Smooth muscle cell of the brain vasculature (primary cell): ENCODE measurements at places on chromosomes 13 and 19.

DNA sequence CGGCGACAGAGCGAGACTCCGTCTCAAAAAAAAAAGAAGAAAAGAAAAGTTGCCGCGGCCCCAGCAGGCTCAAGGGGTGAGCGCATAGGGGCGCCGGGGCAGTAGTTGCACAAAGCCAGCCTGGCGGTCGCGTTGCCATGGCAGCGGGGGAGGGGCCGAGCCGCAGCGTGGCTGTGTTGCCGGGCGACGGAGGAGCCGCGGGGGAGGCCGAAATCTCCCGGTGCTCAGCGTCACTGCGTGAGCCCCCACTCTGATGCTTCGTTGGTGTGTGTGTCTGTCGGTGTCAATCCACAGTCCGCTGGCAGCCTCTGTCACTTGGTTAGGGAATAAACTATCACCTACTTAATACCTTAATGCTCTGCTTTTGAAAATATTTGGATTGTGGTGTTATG lies 82.9 kb upstream of the C1QTNF9B start:
- DNase-seq: no peak

GRCh38 chr13:110070511-110071120 lies 236.3 kb downstream of the COL4A1 start:
- no peak for DNase-seq

GRCh38 chr19:2775556-2776430 lies 7.3 kb downstream of the SGTA start:
- DNase-seq: no peak

DNA sequence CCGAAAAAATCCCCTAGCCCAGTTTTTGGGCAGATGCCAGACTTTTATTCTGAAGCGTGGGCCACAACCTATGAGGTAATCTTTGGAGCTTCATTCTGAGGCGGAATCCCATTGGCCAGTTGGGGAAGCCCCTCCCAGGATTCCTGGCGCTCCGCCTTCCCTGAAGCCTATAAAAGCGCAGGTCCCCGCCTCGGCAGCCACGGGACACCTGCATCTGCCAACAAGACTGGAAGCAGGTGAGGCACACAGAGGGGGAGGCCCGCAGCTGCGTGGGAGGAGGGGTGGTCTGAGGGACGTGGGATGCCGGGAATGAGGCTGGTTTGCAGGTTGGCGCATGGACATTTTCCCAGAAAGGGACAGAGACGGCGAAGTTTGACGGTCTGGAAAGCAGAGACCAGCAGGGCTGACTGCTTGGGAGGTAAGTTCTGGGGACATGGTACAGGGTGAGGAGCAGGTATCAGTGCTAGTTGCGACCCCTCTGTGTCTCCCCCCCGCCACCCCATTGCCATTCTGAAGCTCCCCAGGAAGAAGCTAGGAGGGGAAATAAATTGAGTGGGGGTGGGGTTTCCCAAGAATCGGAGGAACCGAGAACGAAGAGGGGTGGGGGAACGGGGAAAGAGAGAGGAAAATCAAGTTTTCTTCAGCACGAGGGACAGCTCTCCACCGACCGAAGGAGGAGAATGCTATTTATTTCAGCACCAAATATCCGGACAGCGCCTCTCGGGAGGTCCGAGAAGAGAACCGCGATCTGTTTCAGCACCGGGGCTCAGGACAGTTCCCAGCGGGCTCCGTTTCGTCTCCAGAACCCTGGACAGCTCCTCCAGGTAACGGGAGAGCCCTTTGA lies 22.4 kb upstream of the FEM1A start:
- DNase-seq: peak; percentile 67

DNA sequence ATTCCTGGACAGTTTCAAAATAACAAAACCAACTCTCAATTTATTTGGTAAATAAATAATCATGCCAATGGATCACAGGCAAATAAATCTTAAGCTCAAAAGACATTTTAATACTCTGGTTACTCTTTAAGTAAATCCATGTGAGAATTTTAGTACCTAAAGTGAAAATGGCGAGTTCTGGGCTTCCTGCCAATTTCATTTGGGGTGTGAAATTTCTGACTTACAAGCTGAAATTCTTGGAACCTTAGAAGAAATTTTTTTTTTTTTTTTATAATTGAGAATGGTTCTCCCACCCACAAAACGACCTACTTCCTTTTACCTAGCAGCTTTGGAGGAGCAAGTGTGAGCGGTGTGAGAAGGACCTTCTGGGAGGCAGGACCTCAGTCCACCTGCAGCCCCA lies 354.5 kb upstream of the NBEA start:
- DNase-seq: no peak

GRCh38 chr13:109572389-109572788 lies 214.0 kb downstream of the IRS2 start:
- no peak for DNase-seq

- DNase-seq: no peak
Measured at GRCh38 chr19:15614507-15615379, at the start of gene CYP4F8. TSS of gene CYP4F8 (plus strand) at chr19:15615218. CDS start at chr19:15615617, 399 bp downstream.

DNA sequence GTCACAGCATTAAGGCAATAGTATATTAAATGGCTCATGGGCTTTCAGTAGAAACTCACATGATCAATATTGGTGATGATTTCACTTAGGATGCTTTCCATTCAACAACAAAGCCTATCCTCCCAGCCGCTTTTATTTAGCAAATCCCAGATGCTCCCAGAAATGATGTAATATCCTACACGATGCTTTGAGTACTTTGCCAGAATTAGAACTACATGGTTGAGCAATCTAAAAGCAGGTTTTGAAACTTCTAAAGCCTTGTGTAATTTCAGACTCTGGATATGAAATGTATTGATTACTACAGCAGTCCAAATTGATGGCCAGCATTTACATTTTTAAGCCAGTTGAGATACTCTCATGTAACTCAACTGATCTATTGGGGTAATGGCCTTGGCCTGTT lies 13.6 kb downstream of the DLEU7 start:
- DNase-seq: no peak

DNA sequence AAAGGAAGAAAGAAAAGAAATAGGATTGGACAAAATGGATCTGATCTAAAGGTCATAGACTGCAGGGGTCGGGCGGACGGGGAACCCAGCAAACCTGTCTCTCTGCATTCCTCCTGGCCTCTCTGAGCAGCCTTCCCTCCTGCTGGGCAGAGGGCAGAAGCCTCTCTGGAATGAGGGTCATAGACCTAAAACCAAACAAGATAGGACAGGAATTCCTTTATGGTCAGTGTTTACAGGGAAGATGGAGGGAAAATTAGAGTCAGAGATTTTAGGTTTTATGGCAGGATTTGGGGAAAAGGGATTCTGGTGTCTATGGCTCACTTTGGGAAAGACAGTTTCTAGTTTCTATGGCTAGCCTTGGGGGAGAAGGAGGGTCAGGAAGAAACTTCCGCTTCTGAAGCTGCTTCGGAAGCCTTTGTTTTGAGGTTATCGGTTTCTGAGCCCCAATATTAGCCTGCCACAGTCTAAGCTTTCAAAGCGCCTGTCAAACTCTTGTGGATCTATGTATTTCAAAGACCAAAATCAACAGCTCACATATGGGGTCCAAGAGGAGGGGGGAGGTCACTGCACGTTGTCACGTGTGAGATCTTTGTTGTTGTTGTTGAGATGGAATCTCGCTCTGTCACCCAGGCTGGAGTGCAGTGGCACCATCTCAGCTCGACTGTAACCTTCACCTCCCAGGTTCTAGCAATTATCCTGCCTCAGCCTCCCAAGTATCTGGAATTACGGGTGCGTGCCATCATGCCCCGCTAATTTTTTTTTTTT lies 18.9 kb upstream of the DPRX start:
- DNase-seq: no peak

DNA sequence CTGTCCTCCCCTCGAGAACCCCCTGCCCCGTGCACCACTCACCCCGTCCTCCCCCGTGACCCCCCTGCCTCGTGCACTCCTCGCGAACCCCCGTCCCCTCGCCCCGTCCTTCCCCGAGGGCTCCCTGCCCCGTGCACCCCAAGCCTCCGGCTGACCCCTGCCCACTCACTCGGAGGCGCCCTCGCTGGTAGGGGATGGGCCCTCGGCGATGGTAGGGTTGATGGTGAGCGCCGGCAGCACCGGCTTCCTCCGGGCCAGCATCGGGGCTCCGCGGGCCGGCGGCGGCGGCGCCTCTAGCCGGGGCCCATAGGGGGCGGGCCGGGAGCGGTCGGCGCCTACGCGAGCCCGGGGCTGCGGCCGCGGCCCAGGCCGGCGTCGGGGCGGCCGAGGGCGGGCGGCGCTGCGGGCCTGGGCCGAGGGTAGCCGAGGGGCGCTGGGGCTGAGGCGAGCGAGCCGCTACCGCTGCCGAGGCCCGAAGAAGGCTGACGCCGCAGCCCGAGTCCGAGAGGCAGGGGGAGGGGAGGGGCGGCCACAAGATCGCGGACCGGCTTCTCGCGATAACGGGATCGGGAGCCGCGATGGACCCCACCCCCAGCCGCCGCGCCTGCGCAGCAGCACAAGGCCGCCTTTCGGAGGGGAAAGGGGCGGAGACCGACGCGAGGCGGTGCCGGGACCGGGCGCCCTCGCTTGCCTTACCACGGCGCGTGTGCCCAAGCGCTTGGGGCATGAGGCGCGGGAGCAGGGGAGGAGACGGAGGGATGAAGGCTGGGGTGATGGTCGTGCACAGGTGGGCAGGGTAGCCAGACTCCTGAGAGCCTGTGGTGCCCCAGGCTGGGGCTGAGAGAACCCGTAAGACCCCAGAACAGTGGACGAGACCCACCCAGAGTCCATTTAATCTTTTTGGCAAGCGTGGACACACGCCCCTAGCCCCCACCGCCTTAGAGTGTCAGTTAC lies at the start of gene MAP2K2:
TSS of gene MAP2K2 (minus strand) at position 508 of the 954 bp plus-strand sequence. CDS start at position 261, 247 bp downstream.
- DNase-seq: peak; percentile 72

GRCh38 chr13:36806102-36806501 lies 12.9 kb upstream of the RFXAP start:
- DNase-seq: no peak

DNA sequence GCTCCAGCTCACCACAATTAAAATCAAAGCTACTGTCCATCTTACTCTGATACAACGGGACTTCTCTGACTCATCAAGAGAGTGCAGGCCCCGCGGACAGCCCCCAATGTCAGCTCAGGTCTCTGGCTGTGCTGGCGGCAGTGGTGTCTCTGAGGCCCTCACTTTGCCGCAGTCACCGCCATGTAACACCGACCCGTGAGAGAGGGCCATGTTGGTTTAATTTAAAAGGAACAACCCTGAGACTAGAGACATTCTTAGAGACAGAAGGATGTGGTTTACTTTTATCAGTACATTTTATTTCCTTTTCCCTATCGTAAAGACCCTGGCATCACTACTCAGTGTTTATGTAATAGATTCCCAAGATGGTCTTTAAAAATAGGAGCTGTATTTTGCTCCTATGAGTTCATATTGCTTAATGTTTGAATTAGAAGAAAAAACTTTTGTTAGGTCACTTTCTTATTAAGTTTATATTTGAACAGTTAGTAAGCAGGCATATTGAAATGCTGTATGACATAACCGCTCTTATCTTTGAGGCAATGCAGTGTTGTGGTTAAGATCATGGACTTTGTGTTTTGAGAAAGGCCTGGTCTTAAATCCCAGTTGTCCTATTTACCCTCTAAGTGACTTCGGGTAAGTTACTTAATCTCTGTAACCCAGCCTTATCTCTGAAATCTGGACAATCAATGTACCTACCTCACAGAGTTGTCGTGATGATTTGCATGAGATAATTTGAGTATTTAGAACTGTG lies 23.4 kb downstream of the DGKH start:
- DNase-seq: no peak

GRCh38 chr13:75904012-75904411 lies 267.9 kb downstream of the LMO7 start:
- no peak for DNase-seq

- no peak for DNase-seq
Measured at GRCh38 chr19:30522341-30522740, 150.2 kb downstream of the ZNF536 start.

- DNase-seq: no peak
Measured at GRCh38 chr13:36776175-36776574, 42.8 kb upstream of the RFXAP start.

DNA sequence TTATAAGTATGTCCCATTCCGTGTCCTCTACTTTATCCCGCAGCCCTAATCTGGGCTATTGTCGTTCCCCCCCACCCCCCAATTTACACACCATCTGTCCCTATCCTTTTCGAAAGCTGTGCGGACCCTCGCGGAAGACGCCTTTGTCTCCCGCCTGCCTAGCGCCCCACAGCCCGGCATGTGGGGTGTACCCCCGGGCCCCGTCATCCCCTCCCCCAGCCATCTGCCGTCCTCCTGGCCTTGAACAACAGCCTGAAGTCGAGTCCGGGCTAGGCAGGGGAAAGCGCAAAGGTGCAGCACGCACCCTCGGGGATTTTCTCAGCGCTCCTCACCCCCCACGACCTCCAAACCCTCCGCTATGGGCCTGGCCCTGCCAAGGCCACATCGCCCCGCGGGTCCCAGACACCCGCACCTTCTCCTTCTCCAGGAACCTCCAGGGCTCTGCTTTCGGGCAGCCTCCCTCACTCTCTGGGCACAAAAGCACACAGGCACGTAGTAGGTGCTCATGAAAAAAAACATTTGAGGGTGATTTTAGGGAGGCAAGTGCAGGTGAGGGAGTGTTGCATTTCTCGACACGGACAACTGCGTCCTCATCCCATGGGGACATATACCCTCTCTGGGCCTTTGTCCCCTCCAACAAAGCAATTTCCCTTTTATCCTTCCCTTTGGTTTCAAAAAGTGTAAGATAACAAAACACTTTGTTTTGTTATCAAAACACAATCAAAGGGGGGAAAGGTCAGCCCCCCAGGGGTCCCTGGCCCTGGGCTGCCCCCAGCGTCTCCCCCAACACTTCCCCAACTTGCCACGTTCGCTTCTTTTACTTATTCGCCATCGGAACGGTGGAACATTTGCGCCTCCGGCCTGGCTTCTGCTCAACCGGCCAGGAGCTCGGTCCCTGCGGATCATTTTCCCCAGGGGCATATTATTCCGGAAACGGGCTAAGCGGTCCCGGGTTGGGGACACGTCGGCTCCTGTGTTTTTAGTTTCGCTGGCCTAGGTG lies 16.4 kb downstream of the CCDC124 start:
- no peak for DNase-seq

DNA sequence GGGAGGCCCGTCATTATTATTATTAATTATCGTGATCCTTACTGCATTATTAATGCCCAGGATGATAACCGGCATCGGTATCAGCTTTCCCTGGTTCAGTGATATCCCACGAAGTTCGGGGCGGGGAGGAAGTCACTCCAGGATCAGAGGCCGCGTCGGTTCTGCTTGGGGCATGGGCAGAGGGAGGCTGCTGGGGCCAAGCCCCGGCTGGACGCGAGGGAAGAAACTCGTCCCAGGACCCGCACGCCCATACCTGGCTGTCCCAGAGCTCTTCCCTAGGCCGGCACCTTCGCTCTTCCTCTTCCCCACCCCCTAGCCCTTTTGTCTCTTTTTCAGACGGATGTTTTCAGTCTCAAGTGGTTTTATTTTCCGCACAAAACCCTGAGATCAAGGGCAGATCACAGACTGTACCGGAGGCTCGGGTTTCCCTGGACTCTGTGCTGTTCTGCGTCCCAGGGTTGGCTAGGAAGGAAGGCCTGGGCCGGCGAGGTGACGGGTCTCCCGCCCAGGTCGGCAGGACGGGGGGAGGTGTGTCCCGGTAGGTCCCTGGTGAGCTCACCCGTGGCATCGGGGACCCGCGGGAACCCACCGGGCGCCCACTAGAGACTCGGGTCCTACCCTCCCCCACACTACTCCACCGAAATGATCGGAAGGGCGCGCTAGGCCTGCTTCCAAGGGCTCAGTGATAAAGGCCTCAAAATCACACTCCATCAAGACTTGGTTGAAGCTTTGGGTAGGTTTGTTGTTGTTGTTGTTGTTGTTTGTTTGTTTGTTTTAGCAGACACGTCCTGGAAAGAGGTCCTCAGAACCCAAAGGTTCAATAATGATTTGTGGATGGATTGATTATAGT lies 7.9 kb downstream of the ZIC2 start:
- DNase-seq: no peak
